ENCODE measurements at places on chromosomes 6 and 20.

- no peak for DNase-seq
Observed at GRCh38 chr20:22490287-22491193, 93.8 kb downstream of the FOXA2 start.

GRCh38 chr6:67287566-67287965 lies 1347.5 kb upstream of the ADGRB3 start:
- no peak for DNase-seq

DNA sequence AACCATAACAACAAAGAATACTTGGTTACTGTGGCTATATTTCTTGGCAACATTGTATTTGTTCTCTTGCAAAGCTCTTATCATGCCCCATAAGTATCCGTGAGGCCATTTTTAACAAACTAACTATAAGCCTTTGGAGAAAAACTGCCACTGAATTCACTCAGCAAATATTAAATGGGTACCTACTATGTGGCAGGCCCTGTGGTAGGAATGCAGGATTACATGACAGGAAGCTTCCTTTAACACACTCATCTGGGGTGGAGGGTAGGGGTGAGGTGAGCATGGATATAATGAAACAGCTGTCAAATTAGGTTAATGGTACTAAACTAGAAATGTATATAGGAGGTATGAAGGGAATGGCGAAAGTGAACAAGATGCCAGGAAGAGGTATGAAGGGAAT lies 504.8 kb downstream of the MEI4 start:
- no peak for DNase-seq

DNA sequence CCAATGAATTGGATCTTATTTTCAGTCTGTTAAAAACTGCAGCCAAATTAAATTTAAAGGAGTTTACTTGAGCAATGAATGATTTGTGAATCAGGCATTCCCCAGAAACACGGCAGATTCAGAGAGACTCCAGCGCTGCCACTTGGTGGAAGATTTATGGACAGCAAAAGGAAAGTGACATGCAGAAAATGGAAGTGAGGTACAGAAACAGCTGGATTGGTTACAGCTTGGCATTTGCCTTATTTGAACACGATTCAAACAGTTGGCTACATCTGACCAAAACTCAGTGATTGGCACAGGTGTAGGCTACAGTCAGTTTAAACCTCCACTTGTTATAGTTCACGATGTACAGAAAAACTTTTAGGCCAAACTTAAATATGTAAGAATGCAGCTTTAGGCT lies 257.6 kb upstream of the IMPG1 start:
- DNase-seq, result peak; percentile 69

- DNase-seq, result no peak
Observed at GRCh38 chr20:4787820-4788219, 66.1 kb downstream of the PRND start.

DNA sequence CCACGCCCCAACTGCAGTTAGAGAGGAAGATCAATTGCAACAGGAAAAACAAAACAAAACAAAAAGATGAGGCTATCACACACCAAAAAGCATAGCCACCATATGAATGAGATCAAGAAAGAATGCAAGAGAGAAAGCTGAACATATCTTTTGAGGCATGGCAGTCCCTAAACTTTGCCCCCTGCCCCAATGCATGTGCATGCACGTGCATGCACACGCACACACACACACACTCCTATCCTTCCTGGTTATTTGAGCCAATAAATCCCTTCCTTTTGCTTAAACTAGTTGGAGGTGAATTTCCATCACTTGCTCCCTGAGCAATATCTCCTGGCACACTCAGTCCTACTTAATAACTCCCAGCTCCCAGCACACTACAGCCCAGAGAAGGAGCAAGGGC lies 48.6 kb upstream of the FOXP4 start:
- no peak for DNase-seq

GRCh38 chr6:33988121-33989015 lies 157.5 kb downstream of the GRM4 start:
- peak; percentile 91 for DNase-seq
